ENCODE measurements at places on chromosomes 16 and 17. TPM values are rescaled to one million over a fixed set of nuclear protein-coding genes. Genes with fewer than 3 reads are reported as not detected.

AGRP gene
- total RNA-seq: not detected

RMI2 gene
- total RNA-seq: 1.4 TPM

PPM1E gene
- total RNA-seq: not detected

CLEC19A gene
- total RNA-seq: not detected

ARHGAP44 gene
- not detected for total RNA-seq

ITGAD gene
- total RNA-seq: not detected

All from T-helper 17 cell (primary cell).